Breast epithelium (tissue), 4 donors: ENCODE measurements at places on chromosomes 3 and 15. TPM values are rescaled to one million over a fixed set of nuclear protein-coding genes. Genes with fewer than 3 reads are reported as not detected.

DNA sequence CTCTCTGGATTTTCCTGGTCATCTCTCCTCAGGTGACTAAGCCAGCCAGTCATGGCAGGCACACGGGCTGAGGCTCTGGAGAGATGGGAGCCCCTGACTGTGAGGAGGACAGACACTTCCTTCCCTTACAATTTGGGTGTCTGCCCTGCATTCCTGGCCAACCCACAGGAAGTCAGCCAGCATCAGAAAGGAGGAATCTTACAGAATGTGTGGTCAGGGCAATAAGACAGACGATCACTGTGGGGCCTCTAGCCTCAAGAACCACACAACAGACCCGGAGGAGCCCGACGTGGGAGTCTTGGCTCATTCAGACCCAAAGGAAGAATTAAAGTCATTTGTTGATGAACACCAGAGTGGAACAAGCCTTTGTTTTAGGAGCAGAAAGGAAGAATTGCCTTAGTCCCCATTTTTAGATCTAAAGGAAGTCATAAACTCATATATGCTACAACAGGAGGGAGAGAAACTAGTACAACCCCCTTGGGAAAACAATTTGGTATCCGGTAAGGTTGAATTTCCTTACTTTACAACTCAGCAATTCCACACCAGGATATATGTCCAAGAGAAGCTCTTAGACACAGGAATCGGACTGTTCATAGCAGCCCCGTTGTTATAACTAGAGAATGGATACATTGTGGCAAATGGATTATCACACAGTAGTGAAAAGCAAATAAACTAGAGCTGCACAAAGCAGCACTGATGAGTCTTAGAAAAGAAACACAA is 62.2 kb downstream of the ABTB1 start:
- peak overlapping the region; percentile 58 for H3K27ac ChIP-seq
- H3K36me3 ChIP-seq: no peaks in the 10 kb centered on the region
- H3K4me1 ChIP-seq: peaks cover 4% of the 10 kb centered on the region
- DNase-seq: peak; percentile 71
- H3K27me3 ChIP-seq: no peaks in the 10 kb centered on the region

DNA sequence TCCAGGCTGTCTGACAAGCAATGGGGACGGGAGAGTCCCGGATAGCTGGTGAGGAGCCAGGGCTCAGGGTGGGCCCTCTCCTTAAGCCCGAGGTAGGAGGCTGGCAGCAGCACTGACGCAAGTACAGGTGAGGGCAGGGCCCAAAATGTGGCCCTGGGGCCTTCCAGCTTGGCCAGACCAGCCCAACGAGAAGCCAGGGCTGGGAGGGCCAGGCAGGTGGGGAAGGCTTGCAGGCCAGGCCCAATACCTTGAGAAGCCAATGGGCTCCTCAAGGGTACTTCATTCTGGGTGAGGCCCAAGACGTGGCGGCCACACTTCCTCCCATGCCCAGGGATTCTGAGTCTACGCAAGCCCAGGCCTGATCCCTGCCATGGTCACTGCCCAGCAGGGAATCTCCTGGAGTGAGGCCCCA is 37.2 kb downstream of the AMOTL2 start:
- H3K4me3 ChIP-seq: no peak overlapping the region
- H3K27me3 ChIP-seq: no peaks in the 10 kb centered on the region
- no peak overlapping the region for H3K27ac ChIP-seq
- H3K4me1 ChIP-seq: peaks cover 20% of the 10 kb centered on the region
- peak; percentile 38 for DNase-seq
- no peaks in the 10 kb centered on the region for H3K36me3 ChIP-seq

DNA sequence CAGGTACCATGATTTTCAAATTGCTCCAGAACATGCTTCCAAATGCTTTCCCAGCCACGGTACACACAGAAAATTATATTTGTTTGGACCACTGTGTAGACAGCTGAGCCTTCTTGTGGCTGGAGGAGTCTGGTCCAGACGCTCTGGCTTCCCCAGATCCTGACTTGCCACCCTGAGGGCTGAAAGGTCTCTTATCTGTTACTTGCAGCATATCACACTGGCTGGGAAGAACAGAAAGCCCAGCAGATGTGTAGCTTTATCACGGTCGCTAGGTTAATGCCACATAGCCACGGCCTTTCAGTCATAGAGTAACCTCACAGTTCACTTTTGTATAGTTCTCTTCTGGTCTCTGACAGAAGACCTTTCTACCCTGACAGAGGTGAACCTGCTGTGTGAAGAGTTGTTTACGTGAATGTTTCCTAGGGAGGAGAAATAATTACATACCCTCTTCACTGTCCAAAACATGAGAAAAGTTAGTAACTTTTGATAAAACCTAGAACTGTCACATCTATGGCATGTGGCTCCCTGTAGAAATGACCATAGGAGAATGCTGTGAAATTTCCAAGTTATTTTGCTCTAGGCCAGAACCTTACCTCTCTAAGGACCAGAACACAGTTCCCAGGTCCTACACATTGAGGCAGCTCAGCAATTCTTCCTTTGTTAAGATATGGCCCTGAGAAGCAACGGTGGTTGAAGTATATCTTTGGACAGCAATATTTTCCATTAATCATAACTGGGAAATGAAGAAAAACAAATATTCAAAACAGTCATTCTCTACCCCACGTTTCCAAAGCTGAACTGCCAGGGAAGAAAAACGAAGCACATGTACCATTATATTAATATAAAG is 15.8 kb upstream of the STIMATE start:
- no peaks in the 10 kb centered on the region for H3K4me1 ChIP-seq
- DNase-seq: no peak
- no peaks in the 10 kb centered on the region for H3K27me3 ChIP-seq
- H3K4me3 ChIP-seq: no peak overlapping the region
- H3K27ac ChIP-seq: no peak overlapping the region
- H3K36me3 ChIP-seq: no peaks in the 10 kb centered on the region

DNA sequence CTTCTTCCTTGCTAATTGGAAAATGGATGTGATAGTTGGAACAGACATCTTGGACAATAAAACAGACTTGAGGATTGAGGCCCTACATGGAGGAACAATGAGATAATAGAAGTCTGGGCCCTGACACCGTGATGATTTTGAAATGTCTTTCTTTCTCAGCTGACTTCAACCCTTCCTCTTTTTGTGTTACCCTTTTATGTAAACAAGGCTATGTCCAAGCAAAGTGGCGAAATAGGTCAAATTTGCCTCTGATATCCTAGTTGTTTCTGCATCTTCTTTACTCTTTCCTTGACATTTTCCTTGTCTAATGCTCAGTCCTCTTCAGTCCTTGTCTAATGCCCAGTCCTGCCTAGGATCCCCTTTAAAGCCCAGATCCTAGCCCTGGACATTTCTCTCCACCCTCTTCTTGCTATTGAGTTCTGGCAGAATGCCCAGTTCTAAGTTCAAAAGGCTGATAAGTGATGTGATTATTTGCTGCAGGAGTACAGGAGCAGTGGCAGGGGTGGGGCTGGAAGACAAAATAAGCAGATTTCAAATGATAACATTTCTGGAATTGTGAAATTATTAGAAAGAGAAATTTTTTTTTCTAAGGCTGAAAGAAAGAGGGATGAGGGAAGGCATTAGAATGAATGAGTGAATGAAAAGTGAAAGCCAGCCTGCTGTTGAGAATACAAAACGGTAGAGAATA is 6.5 kb upstream of the VPS8 start:
- H3K4me3 ChIP-seq: no peak overlapping the region
- DNase-seq: no peak
- H3K36me3 ChIP-seq: no peaks in the 10 kb centered on the region
- no peaks in the 10 kb centered on the region for H3K4me1 ChIP-seq

- H3K27me3 ChIP-seq: no peaks in the 10 kb centered on the region
- H3K4me1 ChIP-seq: no peaks in the 10 kb centered on the region
- H3K36me3 ChIP-seq: no peaks in the 10 kb centered on the region
- no peak for DNase-seq
These were observed 86.1 kb downstream of the CHRD start for GRCh38 chr3:184465883-184466412.

DNA sequence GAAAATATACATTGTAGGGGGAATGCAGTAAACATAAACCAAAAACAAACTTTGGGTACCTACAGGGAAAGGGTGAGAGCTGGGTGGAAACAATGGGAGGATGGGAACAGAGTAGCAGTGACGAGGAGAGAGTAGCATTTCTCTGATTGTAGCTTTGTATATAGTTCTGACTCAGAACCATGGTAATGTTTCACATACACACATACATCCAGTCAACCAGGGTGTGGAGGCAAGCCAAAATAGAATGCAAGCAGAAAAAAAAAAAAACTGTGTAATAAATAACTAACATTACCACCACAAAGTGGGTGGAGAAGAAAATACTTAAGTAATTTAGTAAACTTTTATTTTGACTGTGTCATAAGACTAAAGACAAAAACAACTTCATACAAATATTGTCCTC is 27.2 kb downstream of the BCL2A1 start:
- H3K27me3 ChIP-seq: no peaks in the 10 kb centered on the region
- no peak for DNase-seq
- no peaks in the 10 kb centered on the region for H3K36me3 ChIP-seq

DNA sequence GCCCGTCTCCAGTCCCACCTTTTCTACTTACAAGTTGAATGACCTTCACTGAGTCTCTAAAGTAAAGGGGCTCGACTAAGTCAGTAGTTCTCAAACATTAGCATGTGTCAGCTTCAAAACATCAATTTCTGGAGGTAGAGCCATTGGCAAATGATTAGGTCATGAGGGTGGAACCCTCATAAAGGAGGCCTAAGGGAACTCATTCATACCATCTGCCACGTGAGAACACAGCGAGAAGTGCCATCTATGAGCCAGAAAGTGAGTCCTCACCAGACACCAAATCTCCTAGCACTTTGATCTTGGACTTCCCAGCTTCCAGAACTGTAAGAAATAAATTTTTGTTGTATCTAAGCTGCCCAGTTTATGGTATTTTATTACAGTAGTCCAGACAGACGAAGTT is 129.8 kb downstream of the MEX3B start:
- no peaks in the 10 kb centered on the region for H3K36me3 ChIP-seq
- H3K4me1 ChIP-seq: no peaks in the 10 kb centered on the region
- no peak for DNase-seq
- H3K27ac ChIP-seq: no peak overlapping the region
- H3K27me3 ChIP-seq: no peaks in the 10 kb centered on the region

DNA sequence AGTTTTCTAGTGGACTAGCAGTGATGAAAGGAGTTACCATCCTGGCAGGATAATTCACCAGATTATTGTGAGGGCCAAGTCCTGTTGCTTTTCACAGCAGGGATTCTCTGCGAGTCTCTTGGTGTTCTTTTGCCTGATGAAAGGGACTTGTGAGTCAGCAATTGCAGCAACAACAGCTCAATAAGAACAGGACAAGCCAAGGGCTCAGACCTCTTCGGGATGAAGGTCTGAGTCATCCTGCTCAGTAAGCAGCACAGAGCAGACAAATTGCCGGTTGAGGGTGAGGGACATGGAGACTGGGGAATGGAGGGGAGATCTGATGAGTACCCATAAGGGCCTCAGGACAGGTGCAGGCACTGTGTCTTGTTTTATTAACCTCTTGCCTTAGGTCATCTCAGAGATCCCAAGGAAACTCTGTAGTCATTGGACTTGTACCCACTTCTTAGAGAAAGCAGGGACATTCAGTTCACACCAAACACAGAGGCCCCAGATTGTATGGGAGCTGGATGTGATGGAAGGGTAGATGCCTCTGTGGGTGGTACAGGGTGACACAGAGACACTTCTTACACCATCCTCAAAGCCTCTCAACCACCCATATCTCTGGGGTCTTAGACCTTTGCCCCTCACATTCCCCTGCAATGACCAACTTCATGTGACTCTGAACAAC is 173.8 kb upstream of the TLE3 start:
- DNase-seq: no peak
- H3K4me1 ChIP-seq: peaks cover 14% of the 10 kb centered on the region

DNA sequence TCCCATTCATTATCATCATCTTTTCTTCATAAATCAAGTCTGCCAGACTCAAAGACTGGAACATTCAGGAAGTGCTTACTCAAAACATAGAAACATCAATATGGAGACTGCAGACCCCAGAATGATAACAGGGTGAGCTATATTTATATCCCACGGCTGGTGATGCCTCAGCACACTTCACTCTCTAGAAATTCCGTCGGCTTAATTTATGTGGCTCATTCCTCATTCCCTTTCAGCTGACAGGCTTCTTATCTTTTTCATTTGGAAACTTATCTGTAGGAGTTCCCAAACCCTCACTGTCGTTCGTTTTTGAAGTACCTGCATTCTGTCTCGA is 45.5 kb downstream of the RFTN1 start:
- no peaks in the 10 kb centered on the region for H3K36me3 ChIP-seq
- no peaks in the 10 kb centered on the region for H3K27me3 ChIP-seq
- no peak for DNase-seq
- H3K4me1 ChIP-seq: no peaks in the 10 kb centered on the region
- H3K27ac ChIP-seq: no peak overlapping the region
- no peak overlapping the region for H3K4me3 ChIP-seq

GRCh38 chr3:166433060-166433459 is 595.8 kb upstream of the BCHE start:
- no peaks in the 10 kb centered on the region for H3K36me3 ChIP-seq
- no peak overlapping the region for H3K27ac ChIP-seq
- DNase-seq: no peak
- no peaks in the 10 kb centered on the region for H3K27me3 ChIP-seq
- H3K4me1 ChIP-seq: no peaks in the 10 kb centered on the region
- no peak overlapping the region for H3K4me3 ChIP-seq

- no peaks in the 10 kb centered on the region for H3K27me3 ChIP-seq
- no peak overlapping the region for H3K4me3 ChIP-seq
- DNase-seq: no peak
- peak overlapping the region; percentile 66 for H3K27ac ChIP-seq
These were observed 9.9 kb upstream of the EPB42 start for GRCh38 chr15:43230640-43231115.

DNA sequence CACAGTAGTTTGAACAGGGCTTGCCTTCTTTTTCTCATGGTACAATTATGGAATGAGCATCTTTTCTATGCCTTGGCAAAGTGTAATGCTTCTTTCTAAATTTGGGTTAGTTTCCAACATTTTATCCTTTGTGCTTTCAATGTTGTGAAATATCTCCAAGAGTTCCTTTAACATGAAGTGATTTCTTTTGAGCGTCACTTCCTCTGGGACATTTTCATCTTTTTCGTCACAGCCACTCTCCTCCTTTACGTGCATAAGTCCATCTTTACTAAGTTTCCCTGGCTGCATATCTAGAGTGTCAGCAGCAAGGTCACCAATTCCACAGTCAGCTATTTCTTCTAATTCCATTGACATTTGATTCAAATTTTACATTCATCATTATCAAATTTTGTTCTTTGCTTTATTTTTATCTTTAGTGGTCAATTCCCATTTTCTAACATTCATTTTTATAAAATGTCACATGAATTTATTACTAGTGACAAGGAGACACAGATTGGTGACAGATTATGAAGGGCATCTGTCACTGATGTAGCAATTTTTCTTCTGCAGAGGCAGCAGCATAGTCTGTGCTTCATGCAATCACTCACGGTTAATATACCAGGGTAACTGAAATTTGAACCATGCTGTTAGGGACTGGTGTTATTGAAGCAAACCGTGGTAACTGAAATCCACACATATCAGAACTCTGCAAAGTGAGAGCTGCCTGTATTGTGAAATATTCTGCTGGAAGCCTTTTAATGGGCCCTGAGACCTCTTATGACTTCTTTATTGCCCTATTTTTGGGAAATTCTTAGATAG is 126.5 kb upstream of the THBS1 start:
- no peaks in the 10 kb centered on the region for H3K36me3 ChIP-seq
- no peak overlapping the region for H3K4me3 ChIP-seq
- no peaks in the 10 kb centered on the region for H3K27me3 ChIP-seq
- no peak overlapping the region for H3K27ac ChIP-seq

GRIP2 gene
- total RNA-seq: 0.16 TPM

GNAT1 gene
- not detected for total RNA-seq

PLD1 gene
- 24.9 TPM for total RNA-seq
